Right ventricle myocardium superior (tissue), 1 donor: ENCODE measurements at places on chromosomes 11 and 22.

GRCh38 chr22:43471606-43472135 is 59.9 kb downstream of the MPPED1 start:
- no peak for DNase-seq

GRCh38 chr11:132734217-132734616 is 798.1 kb downstream of the OPCML start:
- DNase-seq, result no peak

DNA sequence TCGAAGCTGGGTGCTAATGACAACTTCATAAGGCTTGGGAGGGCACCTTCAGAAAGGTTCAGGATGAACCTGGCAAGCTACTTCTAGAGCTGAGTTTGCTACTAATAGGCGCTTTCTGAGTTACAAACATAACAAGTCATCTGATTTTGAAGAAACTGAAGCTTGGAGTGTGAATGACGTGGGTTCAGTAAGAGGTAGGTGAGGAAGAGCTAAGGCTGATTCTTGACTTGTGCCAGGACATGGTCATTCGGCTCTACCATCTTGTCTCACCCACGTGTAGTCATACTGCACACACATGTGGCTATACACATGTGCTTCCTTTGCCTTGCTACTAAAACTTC is 56.4 kb downstream of the SWAP70 start:
- no peak for DNase-seq

GRCh38 chr22:20486229-20486628 is 9.4 kb downstream of the KLHL22 start:
- DNase-seq, result no peak

DNA sequence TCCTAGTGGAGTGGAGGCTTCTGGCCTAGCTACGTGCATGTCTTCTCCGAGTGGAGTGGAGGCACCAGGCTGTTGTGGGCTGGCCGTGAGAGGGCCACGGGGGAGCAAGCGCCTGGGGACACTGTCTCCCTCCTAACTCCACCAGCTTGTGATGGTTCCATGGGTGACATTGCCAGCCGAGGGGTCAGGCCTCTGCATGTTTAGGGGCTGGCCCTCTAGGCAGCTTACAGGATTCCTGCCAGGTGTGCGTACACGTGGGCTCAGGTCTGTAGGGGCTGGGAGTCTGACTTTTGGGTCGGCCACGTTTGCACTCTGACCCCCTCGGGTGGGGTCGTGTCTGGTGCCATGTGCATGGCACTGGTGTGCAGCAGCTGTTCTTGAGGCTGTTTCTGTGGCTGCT is 31.6 kb downstream of the TBC1D22A start:
- DNase-seq, result no peak

DNA sequence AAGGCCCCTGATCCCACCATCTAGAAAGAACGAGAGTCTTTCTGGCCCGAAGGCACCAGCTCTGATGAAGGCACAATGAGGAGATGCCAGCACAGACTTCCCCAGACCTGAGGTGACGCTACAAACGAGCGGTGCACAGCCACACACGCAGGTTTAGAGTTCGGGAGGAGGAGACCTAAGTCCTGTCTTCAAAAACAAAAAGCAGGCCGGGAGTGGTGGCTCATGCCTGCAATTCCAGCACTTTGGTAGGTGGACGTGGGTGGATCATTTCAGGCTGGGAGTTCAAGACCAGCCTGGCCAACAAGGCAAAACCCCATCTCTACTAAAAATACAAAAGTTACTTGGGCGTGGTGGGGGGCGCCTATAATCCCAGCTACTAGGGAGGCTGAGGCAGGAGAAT is 9.5 kb downstream of the LTO1 start:
- peak; percentile 17 for DNase-seq

- peak; percentile 77 for DNase-seq
Observed at GRCh38 chr11:126411971-126412381, 56.5 kb downstream of the ST3GAL4 start.

- DNase-seq, result no peak
Observed at GRCh38 chr11:114279792-114280546, 16.2 kb upstream of the NNMT start.

DNA sequence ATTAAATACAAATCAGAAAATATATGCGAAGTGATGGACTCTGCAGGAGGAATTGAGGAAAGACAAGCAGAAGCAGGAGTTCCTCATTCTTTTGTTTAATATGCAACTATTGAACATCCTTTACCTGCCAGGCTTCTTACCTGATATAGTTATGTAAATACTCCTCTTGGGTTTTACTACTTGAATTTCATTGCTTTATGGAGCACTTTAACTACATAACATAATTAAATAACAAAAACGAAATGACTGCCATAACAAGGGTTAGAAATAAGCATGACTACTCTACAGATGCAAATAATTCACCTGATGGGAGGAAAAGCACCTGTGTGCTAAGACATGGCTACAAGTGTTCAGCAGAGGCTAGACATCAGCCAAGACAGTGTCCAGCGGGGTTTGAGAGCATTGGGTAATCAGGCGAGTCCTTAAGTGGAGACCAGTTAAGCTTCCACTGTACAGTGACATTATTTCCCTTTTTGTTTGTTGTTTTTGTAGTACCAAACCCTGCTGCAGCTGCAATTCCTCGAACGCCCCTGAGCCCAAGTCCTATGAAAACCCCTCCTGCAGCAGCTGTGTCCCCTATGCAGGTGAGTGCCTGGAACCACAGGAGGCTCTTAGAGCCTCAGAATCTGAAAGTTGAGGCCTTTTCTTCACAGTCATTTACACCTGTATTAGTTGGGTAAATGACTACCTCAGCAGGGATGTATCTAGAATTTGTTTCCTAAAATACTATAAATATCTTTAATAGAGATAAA is 67.4 kb downstream of the SPECC1L start:
- DNase-seq, result no peak

DNA sequence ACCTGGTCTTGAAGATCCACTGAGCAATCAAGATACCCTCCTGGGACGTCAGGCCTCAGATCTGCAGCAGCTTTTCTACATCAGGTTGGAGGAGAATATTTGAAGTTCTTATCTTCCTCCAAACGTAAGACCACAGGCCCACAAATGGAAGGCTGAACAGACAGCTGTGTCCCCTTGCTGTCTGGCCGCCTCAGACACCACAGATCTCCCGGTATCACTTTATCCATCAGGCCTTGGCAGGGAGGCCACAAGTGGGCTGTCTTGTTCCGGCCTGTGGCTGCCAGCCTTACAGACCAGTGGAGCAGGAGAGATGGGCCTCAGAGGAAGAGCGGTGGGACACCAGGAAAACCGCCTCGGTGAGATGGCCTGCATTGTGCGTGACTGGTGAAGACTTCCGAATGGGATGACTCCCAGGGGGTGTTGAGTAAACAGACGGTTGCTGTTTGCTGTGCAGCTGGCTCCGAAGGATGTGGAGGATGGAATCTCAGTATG is 15.9 kb downstream of the UBASH3B start:
- no peak for DNase-seq

- DNase-seq, result no peak
Observed at GRCh38 chr22:28813772-28814518, 13.6 kb upstream of the XBP1 start.

GRCh38 chr22:17924735-17925364 is 99.5 kb downstream of the MICAL3 start:
- DNase-seq, result no peak

- DNase-seq, result no peak
Observed at GRCh38 chr22:46499805-46500189, 37.6 kb downstream of the CELSR1 start.

- DNase-seq, result no peak
Observed at GRCh38 chr11:10461276-10461790, 6.3 kb downstream of the AMPD3 start.
